ENCODE measurements at places on chromosomes 4 and X.

DNA sequence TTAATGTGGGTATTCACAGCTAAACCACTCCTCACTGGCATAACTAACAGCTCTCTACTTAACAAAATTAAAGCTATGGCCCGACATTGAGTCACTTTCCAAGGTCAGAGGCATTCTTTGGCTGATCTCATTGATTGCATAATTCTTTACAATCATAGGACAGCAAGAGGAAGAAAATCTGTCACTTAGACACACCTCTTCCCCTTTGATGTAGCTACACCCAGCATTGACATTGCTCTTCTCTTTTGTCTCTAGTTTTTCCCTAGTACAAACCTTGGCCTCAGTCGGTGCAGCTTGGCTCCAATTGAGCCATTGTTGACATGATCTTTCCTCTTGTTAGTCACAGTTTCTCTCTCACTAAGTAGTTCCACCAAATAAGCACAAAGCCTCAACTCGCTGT is 313.3 kb upstream of the ACTRT1 start:
- DNase-seq = no peak

- no peak for DNase-seq
Observed at GRCh38 chrX:138014577-138014976, 448.6 kb downstream of the ZIC3 start.

- DNase-seq = peak; percentile 57
Observed at GRCh38 chr4:140686796-140687195, 69.4 kb downstream of the TBC1D9 start.

DNA sequence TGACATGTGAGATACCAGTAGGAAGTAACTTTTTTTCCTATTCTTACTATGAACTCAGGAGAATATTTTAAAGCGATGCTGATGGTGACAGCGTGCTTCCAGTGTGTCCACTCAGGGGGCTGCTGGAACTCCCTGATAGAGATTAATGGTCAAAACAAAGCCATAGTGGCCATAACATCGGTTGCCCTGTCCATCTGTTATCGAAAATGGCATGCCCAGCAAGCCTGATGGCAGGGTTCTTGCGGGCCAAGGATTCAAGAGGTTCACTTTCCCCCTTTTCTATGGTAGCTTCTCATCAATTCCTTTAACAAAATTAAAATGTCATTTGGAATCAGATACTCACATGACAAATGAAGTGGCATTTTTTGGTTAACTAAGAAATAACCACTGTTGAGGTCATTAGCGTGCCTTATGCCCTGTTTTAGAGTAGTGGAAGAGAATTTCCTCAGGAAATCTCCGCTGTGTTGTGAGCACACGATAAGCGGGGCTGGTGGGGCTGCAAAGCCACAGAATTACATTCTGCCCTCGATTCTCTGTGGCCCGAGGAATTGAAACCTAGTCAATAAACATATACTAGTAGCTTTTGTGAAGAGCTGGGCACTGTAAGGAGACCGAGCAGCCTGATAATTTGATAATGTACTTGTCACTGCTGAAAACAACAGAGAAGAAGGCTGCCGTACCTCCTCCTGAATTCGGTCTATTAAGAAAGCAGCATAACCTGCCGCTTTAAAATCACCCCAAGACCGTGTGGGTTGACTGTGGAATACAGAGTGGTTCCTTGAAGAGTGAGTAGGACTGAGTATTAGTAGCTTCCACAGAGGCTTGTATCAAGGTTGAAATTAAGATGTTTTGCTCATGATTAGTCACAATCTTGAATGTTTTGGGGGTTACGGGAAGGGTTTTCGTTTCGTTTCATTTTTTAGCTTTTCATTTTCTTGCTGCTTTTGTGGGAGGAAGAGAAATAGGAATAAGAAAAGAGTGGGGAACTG is 46.7 kb downstream of the PTCHD1 start:
- DNase-seq = no peak

- no peak for DNase-seq
Observed at GRCh38 chr4:40890199-40890598, 140.4 kb downstream of the NSUN7 start.

DNA sequence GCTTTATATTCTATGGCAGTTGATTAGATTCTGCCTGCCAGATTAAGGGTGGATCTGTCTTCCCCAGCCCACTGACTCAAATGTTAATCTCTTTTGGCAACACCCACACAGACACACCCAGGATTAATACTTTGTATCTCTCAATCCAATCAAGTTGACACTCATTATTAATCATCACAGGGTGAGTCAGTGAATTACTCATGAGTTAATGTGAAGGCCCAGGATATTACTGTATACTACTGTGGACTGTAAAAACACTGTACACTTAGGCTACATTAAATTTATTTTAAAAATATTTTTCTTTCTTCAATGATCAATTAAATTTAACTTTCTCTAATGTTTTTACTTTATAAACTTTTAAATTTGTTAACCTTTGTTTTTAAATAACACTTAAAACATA is 87.7 kb downstream of the NAP1L3 start:
- DNase-seq = no peak

DNA sequence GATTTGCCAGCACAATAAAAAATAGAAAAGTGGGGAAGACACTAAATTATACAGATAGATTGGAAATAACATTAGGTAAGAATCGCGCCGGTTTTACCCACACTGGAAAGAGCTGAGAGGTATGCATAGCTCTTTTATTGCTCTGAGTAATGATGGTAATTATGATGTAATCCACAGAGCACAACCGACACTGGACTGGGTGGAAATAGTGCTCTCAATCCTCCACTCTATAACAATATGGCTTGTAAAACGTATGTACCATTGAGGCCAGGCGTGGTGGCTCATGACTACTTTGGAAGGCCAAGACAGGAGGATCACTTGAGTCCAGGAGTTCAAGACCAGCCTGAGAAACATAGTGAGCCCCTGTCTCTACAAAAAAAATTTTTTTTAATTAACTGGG is 104.3 kb upstream of the RAPGEF2 start:
- DNase-seq = no peak

GRCh38 chr4:77715414-77716290 is 103.5 kb downstream of the CNOT6L start:
- no peak for DNase-seq

GRCh38 chrX:112851806-112852205 is 11.2 kb upstream of the AMOT start:
- peak; percentile 71 for DNase-seq

DNA sequence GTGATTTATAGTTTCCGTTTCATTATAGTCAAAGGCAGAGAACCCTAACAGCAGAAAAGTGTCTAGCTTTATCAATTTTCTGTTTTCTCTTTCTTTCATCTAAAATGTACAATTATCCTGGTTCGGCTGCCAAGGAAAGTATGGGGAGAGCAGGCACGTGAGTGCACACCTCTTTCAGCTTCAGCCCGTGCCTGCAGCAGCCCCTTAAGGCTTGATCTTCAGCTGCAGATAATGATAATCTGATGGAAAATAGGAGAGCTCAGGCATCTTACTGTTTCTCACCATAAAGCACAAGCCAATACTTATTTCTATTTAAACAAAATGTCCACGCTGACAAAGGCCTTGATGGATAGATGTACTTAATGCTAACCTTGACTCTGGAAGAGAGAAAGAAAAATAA is 334.4 kb downstream of the UNC5C start:
- DNase-seq = no peak

- no peak for DNase-seq
Observed at GRCh38 chr4:47535567-47536147, 50.6 kb downstream of the ATP10D start.

DNA sequence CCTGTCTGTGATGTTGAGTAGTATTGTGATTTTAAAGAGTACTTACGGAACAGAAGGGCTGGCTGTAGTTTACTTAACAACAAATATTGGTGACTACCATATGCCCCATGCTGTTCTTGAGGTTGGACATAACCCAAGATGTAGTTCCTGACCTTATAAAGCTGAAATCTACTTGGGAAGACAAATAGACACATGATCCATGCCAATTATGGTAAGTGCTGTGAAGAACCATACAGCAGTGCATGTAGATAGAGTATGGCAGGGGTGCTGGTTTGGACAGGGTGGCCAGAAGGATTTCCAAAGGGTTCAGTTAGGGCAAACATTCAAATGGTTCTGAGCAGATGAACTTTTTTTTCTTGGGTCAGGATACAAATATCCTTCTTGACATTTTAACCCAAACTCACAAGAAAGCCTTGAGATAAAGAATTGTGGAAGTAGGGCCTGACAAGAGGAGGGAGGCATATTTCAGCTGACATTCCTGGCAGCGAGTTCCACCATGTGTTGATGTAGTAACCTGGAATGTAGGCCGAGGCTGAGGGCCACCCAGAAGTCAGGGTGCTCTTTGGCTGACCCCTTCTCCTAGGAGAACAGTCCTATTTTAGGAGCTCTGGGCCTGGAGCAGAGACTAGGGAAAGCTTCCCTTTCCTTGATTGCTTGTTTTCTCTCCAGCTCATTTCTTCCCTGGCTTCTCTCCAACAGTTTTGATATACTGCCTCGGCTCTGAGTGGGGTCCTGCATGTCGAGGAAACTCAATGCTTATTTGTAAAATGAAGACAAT is 74.2 kb downstream of the FREM3 start:
- peak; percentile 51 for DNase-seq

DNA sequence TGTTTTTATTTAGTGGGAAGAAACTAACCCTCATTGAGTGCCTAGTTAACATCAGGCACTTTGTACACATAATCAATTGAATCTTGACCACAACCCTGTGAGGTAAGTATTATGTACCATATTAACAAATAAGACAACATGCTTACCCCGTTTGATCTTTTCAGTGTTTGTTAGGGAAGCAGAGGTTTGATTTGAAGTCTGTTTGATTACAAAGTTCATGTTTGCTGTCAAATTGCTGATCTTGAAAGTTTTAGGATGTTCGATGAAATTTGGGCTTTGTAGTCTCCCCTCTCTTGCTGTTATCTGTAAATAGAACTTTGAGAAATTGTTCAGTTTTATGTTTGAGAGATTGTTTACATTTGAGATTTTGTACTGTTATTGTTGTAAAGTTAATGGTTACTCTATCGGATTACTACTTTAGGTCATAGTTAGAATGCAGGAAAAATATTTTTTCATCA is 13.4 kb upstream of the ADH4 start:
- no peak for DNase-seq

- no peak for DNase-seq
Observed at GRCh38 chr4:138233313-138234034, 8.7 kb downstream of the SLC7A11 start.

- no peak for DNase-seq
Observed at GRCh38 chr4:22911285-22911684, 218.5 kb downstream of the GBA3 start.

DNA sequence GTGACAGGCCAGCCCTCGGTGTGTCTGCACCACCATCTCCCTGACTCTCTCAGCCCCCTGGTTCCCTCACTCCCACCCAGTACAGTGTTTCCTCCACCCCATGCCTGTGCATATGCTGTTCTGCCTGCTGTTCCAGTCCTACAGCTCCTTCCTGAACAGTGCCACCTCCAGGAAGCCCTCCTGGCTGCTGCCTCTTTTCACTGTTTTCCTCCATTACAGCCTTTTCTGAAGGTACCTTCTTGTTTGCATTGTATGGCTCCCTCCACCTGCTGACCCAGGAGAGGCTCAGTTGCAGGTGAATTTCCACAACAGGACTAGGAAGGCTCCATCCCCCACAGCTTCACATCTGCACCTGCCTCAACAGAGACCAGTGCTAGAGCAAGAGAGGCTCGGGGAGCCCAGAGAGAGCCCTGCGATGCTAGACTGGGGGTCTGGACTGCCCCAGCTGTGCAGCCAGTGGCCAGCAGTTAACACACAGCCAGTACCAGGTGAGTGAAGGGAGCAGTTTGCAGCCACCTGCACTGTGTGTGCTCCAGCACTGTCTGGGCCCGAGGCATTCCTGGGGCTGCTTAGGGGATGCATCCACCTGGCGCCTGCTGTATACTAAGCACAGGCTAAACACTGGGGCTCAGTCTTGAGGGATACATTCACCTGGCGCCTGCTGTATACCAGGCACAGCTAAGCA is 92.0 kb downstream of the ADRA2C start:
- DNase-seq = no peak

DNA sequence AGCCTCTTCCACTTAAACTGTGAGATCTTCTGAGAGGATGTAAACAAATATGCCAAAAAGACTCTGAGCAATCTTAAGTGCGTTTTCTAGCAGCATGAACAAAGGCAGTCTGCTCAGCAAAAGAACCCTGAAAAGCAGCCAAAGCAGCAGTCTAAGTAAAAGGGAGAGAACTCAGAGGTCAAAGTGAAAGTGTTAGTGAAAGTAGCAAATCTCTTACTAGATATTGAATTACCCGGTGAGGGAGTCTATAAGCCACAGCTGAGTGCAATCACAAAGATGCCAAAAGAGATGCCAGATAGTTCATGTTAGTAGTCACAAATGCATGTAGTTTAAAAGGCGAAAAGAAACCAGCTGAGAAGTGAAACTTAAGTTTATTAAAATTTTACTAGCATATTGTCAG is 7.9 kb upstream of the GNRHR start:
- peak; percentile 38 for DNase-seq

All from fibroblast of gingiva (primary cell).